Activated CD4-positive, CD25-positive, alpha-beta regulatory T cell treated with anti-CD3 and anti-CD28 coated beads, Interleukin-2, amount 50 U/mL, for 24 hours (primary cell): ENCODE measurements at places on chromosomes 4 and X.

- ATAC-seq, result no peak
These were observed 523.1 kb downstream of the IQCM start for GRCh38 chr4:149292425-149293007.

DNA sequence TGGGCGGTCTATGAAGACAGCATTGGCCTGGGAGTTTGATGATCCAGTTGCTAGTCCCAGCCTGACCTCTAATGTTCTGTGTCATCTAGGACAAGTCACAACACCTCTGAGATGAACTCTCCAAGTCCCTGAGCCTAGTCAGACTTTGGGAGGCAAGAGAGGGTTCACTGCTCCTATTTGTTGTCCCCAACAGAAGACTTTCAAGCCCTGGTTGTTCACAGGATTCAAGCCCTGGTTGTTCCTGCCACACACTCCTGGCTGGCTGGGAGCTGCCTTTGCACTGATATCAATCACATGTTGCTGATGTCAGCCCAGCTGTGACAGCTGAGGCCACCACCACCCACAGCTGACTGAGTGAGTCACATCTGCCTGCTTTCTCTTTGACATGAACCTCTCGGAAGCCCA is 253.2 kb upstream of the RASGEF1B start:
- ATAC-seq, result peak; percentile 98

- no peak for ATAC-seq
These were observed 40.3 kb downstream of the PPP3CA start for GRCh38 chr4:101306764-101307615.

DNA sequence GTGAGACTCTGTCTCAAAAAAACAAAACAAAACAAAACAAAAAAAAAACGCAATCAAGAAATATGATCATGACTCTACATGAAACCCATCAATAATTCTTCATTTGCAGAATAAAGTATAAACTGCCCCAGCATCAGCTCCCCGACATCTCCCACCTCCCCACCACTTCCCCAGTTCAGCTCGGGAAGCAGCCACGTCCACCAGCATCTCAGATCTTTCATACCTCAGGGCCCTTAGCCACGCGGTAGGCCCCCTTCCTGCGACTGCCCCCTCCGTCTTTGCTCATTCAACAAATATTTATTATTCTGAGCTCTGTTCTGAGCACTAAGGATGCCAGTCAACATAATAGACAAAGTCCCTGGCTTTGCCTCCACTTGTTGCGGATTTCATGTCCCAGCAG is 45.6 kb downstream of the DCTD start:
- no peak for ATAC-seq

DNA sequence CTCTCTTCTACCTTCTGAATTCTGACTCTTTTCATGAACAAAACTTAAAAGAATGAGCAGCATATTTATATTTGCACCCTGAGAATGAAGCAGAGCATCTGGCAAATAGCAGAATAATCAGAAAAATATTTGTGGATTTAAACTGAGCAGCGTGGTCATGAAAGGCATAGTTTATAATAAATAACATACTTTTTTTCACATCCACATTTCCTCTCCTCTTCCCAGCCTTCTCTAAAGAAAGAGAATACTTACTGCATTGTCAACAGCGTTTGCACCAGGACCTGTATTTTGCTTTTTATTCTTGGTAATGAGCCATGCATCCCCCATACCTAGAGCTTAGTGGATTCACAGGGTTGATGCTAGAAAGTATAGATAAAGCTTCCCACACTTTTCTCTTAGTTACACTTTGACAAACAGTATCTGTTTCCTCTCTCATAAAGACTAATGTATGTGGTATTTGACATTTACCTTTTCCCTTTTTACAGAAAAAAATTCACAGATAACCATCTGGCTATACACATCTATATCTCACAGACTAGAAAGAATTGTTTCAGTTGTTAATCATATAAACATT is 131.5 kb downstream of the PRSS12 start:
- no peak for ATAC-seq

DNA sequence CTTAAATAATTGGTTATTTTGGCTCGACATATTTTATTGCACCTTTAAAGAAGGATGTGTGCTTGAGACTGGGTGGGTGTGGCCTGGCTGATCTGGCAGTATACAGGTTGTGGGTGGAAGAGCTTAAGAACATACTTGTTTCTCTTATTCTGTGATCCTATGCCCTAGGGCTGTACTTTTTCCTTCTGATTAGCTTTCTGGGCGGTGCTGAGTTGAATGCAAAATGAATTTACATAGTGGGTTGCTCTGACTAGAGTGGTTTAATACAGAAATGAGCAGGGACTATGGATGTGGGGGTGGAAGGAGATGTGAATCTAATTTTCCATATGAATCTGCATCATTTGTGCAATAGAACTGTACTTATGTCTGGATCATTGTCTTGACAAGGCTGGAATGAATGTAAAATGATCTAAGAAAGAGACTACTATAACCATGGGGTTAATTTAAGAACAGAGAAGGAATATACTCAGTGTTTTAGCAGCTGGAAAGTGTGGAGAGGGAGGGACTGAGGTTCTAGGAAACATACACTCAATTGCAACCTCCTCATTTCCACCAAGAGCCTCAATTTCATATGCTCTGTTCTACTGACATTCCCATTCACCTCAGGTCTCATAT is 73.7 kb downstream of the RLIM start:
- no peak for ATAC-seq

DNA sequence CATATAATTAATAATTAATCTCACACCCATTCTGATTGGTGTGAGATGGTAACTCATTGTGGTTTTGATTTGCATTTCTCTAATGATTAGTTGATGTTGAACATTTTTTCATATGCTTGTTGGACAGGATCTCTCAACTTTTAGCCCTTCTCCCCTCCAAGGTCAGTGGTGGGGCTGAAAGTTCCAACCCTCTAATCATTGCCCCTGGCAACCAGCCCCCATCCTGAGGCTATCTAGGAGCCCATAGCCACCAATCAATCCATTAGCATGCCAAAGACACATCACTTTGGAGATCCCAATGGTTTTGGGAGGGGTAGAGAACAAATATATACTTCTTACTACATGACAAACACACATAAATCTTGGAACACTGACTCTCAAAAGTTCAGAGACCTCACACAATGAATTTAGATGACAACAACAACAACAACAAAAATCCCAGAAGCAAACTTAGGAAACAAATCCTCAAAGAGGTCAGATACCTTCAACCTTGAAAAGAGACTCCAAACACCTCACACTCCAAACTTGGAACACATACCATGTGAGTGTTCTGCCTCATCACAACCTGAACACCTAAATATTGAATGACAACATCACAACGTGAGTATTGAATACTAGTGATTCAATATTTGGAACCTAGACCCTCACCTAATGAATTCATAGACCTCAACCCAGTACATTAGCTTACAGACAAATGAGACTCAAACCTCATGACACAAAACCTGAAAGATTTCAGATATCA is 19.0 kb upstream of the PAGE4 start:
- ATAC-seq, result no peak

DNA sequence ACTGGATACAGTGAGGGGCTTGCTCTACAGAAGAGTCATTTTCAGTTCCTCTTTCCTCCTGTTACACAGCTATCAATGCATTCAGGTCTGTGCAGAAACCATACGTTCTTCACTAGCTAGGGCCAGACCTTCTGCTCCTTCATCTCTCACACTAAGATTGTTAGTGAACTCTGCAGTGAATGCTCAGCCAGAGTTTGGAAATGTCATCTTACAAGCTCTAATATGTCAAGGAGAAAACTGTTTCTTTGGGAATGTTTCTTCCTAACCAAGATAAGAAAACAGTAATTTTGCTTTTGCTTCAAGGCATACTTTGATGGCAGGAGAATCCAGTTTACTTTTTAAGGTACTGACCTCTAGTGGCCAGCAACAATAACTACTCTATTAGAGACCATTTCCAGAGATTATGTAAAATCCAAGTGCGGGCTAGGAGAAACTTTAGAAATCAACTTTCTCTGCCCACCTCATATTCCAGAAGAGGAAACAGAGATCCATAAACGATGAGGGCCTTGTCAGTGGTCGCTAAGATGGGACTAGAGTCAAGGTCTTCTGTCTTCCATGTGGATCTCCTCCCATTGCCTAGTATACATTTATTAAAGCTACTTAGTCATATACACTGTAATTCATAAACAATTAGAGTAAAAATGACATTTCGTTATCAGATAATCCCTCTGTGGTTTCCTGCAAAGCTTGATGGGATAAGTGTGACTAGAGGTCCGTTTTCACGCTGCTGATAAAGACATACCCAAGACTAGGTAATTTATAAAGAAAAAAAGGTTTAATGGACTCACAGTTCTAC is 12.1 kb upstream of the CC2D2A start:
- ATAC-seq, result peak; percentile 20

DNA sequence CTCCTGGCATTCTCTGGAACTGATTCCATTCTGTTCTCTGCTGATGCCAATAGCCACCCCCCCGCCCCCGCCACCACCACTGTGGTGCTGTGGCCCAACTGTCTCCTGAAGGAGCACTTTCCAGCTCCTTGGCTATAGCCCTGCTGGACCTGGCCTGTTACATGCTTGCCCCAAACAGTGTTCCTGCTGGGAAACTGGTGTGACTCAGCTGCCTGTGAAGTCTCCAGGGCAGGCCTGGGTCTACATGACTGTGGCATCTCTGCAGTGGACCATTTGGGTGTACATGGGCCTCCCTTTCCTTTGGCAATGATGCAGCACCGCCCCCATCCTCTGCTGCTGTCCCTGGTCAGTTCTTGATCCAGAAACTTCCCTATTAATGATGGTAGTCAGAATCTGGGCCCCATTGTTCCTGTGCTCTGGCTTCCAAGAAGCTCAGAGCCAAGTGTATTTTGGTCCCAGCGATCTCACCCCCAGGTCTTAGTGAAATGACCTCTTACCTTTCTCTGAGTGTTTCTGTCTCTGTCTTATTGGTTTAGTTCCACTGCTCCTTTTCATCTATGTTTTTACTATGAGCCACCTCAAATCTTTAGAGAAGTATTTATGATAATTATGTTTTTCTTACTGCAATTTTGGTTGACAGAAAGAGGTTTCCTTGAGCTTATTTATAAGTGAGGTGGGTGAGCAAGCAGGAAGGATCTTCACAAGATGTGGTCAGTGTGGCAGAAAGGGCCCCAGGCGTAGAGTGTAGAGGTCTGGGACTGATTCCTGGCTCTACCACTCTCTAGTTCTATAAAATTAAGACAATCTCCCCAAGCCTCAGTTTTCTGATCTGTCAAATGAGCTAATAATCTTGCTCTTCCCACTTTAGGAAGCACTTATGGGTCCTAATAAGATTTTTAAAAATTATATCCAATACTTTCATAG is 210.7 kb upstream of the EOLA2 start:
- ATAC-seq, result no peak

GRCh38 chr4:43680421-43680820 is 768.2 kb downstream of the KCTD8 start:
- ATAC-seq, result no peak

DNA sequence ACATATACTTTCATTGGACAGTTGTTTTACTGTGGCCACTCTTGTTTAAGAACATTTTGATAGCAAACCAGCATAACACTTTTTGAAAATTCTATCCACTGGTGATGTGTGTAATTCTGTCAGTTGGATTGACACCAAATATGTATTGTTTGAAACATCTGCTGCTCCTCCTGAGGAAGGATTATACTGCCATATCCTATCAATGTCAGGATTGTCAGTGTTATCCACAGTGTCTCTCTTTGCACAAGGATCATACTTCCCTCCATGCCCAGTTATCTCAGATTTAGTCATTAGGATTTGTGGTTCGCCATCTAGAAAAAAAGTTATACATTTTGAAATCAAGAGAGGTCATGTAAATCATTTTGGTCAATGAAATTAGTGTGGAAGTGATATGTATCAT is 1859.6 kb downstream of the C4orf33 start:
- no peak for ATAC-seq

DNA sequence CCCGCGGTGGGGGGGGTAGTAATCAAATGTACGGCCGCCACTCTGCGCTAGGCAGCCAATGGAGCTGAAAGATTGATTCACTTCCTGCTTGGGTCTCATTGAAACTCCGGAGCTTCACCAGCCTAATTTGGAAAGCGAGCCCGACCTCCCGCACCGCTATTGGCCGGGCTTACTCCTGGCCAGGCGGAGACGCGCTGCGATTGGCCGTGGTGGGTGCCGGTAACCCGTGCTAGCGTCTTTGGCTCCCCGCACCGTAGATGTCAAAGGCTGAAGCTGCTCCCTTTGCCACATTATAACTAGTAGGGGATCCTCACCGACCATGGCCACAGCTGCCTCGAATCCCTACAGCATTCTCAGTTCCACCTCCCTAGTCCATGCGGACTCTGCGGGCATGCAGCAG is at the start of gene POU3F4:
POU3F4 (plus strand) TSS at position 285 of the 400 bp plus-strand sequence; CDS start at position 320, 35 bp downstream.
- ATAC-seq, result peak; percentile 17

GRCh38 chr4:162457071-162457865 is 293.5 kb upstream of the FSTL5 start:
- ATAC-seq, result no peak

- no peak for ATAC-seq
These were observed 213.1 kb downstream of the TRAM1L1 start for GRCh38 chr4:116872308-116872707.

- ATAC-seq, result peak; percentile 94
These were observed 61.0 kb upstream of the SMIM10 start for GRCh38 chrX:134929808-134930207.

DNA sequence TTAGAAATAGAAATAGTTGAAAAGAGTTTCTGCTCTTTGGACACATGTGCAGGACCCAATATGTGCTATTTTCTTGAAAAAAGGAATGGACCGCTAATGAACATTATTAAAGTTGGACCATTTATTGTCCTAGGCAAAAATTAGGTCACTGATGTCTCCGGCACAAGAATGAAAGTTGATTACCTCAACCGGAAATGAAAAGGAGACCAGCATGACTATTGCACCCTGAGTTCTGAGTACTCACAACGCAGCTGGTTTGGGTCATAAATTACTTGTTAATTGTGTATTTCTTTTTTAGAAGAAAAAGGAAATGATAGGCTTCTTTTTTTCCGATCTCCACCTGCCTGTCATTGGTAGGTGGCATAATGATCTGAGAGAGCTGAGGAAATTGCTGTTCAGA is 232.7 kb downstream of the ARHGAP24 start:
- ATAC-seq, result no peak

GRCh38 chr4:102535398-102536082 is 34.4 kb downstream of the NFKB1 start:
- ATAC-seq, result peak; percentile 88

DNA sequence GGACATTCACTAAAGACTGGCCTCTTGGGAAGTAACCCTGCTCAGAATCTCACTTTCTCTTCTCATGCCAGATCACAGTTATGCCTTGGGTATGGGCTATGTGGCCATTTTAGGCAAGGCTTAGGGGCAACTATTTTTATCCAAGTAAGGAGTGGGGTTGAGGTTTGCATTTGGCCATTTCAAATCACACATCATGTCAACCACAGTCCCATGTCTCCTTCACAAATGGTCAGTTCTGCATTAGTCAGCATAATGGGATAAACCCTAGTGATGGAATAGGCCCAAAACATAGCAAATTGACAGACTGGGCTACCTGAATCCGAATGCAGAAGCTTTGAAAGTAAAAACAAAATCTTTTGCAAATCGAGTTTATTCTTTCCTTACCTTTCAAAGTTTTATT is 827 bp upstream of the RTL3 start:
- no peak for ATAC-seq
